ENCODE measurements at places on chromosomes 5 and 9.
A peak's percentile ranks its signal among the peaks of the same experiment; 100 is the strongest.

- DNase-seq: no peak
Measured at GRCh38 chr5:65989158-65989557, 62.8 kb downstream of the ERBIN start.

DNA sequence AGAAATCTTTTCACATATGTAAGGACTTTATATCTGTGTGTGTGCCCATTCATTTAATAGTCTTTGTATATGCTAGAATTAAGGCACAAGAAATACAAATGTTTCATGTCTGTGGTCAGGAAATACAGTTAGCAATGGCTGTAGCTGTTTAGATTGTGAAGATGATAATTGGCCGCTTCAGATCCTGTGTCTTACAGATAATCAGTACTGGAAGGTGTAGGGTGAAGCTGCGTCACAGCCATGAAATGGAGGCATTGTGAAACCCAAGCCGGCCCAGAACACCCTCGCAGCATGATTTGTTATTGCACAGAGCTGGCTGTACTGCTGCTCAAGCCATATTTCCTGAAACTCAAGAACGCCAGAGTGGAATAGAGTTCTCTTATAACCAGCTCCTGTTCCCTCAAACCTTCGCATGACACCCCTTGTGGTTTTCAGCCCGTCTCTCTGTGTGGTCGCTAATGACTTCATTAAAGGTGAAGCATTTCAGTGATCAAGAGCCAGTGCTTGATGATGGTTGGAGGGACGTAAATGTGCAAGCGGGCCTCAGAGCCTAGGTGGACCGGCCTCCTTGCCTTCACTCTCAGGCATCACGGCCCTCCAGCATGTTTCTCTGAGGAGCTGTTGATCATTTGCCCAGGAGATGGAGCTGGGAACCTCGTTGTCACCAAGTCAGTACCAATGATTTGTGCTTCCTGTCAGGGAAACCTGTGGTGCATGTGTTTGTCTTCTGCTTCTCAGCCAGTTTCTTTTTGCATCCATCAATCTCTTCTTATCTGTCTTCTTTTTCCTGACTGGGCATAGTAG, 80.1 kb downstream of the F2RL2 start:
- DNase-seq: no peak

GRCh38 chr5:24439465-24439864, 205.3 kb downstream of the CDH10 start:
- no peak for DNase-seq

- peak; percentile 6 for DNase-seq
Measured at GRCh38 chr5:4511996-4512656, 628.0 kb upstream of the ADAMTS16 start.

GRCh38 chr5:172050080-172050479, 43.6 kb upstream of the FBXW11 start:
- no peak for DNase-seq

GRCh38 chr5:135106610-135107471, 72.8 kb upstream of the PITX1 start:
- DNase-seq: no peak

Data from fibroblast of skin of left biceps (primary cell).